KBM-7 (cell line): ENCODE measurements at places on chromosomes 7 and 10.

DNA sequence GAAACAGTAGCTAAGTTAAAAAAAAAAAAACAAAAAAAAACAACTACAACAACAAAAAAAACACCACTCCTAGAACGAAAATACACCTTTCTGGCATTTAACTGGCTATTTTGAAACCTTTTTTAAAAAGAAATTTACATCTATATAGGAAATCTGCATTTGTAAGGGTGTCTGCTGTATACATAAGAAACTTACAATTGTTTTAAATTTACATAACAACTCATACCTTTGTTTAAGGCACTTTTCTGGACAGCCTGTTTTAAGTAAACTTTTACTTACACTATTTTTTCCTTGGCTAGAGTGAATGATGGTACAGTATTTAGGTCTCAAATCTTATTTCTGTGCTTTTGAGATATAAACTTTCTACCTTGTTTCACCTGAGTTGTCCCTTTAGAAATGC is 34.0 kb upstream of the PAPSS2 start:
- no peak for DNase-seq

GRCh38 chr10:89502549-89502948 is 32.8 kb downstream of the SLC16A12 start:
- no peak for DNase-seq

DNA sequence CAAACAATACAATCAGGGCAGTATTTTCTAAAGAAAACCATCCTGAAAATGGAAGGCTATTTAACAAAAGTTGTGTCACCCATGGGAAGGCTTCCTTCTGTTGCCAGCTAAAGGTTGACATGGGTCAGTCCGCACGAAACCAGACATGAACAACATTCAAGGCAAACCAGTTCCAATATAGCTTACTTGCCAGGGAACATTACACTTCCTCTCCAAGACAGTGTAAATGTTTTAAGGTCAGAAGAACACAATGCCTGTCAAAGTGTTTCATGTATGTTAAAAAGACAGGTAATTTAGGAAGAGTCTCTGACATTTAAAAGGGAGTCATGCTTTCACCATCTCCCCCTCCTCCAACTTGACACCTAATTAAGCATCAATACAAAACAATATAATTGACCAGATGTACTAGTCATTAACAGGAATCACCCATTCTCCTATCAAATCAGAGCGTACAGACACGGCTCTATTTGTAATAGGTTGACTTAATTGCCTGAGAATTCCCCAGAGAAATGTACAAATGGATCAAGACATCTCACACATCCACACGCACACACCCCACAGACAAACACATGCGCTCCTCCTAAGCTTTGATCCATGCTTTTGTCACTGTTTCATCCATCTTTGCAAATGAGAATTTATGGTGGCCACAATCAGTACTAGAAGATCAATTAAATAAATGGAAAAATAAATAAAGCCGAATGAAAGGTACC is 69.5 kb downstream of the CACNA2D1 start:
- no peak for DNase-seq

DNA sequence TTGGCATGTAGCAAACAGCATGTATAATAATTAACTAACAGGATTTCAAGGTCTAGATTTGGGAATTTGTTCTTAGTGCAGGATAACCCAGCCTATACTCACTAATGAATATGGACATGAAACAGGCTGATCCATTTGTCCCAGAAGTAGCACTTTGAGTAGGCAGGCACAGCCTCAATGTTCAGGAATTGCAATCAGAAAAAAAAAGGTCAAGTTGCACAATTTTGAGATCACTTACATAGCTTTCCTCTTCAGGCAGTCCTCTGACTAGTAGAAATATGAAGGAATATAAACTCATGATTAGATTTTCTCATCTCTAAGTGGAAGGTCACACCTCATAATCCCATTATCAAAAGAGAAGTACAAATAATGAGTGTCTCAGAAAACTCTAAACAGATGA is 921.4 kb upstream of the CELF2 start:
- DNase-seq, result no peak

GRCh38 chr10:29535012-29535777 is 99.6 kb downstream of the SVIL start:
- DNase-seq, result peak; percentile 38

DNA sequence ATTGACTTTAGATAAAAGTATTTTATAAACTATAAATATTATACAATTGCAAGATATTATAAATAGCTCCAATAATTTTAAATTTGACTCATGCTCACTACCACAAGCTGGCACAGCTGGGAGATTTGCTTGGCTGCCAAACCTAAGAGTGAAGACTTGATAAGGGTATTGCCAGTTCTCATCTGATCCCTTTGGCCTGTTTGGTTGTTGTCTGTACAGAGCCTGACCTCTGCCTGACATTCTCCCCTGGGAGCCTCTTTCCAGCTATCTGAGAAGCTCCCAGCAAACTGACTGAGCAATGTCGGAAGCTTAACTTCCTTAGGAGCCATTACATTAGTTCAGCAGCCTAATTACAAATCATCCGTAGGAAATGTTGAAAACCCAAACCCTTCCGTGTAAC is 10.2 kb upstream of the LMOD2 start:
- no peak for DNase-seq

- no peak for DNase-seq
Measured at GRCh38 chr10:13559124-13559700, 27.6 kb upstream of the PRPF18 start.

GRCh38 chr7:69334701-69335100 is 263.6 kb upstream of the AUTS2 start:
- DNase-seq, result no peak

GRCh38 chr7:23938937-23939552 is 229.0 kb downstream of the STK31 start:
- peak; percentile 30 for DNase-seq

DNA sequence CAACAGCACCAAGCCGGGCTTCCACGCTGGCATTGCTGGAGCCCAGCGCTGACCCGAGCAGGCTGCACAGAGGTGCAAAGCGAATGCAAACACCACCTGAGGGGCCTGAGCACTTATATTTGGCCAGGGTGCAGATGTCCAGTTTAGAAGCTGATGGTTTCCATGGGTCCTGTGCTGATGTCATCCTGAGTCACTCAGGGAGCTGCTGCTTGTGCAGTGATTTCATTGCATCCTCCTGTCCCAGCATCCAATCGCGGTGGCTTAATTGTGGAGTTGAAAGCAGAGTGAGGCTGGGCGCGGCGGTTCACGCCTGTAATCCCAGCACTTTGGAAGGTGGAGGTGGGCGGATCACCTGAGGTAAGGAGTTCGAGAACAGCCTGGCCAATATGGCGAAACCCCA is 410.2 kb upstream of the KLF6 start:
- DNase-seq, result no peak

- no peak for DNase-seq
Measured at GRCh38 chr7:30995536-30995935, 31.8 kb downstream of the GHRHR start.

DNA sequence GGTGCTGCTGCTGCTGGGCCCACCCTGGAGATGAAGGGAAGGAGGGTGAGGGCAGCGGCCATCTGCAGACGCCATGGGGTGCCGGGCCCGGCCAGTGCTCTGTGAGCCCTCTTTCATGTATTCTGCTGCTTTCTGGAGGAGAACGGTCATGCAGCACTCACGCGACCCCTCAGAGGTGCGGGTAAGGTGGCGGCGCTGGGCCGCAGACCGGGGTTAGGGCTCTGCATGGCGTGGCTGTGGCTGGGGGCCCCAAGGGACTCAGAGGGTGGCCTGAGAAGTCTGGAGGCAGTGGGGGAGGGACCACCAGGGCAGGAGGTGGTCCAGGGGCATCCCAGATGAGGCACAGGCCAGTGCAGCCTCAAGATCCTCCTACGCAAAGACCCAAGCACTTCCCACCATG is 275.5 kb downstream of the ELFN1 start:
- no peak for DNase-seq

DNA sequence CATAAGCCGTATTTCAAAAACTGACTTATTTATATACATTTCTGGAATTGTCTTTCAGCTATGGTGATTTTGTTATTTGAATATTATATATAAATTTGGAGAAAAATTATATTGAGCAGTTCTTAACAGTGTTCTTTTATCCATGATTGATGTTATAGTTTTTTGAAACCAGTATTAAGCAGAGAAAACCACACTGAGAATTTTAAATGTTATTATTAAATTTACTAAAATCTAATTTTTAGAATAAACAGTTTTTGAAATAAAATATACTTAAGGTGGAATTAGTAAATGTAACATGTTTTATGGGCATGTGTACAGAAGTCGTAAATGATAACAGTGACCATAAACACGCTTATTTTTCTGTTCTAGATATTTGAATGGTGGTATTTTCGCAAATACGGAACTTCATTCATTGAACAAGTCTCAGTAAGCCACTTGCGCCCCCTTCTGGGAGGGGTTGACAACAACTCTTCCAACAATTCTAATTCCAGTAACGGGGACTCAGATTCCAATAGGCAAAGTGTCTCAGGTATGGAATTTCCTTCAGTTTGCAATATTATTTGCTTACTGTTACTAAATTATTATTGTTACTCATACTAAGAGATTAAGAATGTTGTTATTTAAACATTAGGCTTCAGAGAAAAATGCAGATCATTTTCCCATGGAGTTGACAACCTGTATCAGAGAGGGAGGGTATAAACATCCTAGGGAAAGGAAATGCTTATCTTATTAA is 166.1 kb downstream of the ST7 start:
- DNase-seq, result peak; percentile 72

GRCh38 chr7:82345886-82346285 is 97.7 kb downstream of the CACNA2D1 start:
- DNase-seq, result no peak
